ENCODE measurements at places on chromosomes 16 and 17.

DNA sequence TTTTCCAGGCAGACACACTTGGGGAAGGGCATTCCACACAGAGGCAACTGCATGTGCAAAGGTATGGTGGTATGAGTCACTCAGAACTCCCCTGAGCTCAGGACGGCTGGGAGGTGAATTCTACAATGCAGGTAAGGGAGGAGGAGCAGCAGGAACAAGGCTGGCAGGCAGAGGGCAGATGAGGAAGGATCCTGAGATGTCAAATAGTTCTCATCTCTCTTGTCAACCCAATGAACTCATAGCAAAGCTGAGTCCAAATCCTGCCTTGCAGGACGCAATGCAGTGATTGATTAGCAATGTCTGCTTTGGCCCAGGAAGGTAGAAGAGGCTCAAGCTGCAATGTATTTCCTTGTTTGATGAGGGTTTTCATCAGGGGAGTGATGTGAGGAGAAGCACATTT lies 243.5 kb downstream of the XYLT1 start:
- DNase-seq, result no peak

DNA sequence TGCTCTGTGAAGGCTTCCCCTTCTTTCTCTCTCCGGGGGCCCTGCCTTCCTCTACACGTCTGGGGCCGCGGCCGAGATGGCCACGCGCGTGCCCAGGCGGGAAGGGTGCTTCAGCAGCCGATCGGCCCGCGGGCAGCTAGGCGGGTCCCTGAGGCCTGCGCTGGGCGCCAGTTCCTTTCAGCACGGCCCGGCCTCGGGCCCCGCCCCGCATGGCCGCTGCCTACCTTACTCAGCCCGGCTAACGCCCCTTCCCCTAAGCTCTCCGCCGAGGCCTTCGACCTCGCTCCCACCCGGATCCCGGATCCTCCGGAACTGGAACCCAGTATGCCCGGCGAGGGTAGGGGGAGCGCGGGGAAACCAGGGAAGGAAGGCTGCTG lies 335 bp downstream of the TMEM11 start:
- no peak for DNase-seq

DNA sequence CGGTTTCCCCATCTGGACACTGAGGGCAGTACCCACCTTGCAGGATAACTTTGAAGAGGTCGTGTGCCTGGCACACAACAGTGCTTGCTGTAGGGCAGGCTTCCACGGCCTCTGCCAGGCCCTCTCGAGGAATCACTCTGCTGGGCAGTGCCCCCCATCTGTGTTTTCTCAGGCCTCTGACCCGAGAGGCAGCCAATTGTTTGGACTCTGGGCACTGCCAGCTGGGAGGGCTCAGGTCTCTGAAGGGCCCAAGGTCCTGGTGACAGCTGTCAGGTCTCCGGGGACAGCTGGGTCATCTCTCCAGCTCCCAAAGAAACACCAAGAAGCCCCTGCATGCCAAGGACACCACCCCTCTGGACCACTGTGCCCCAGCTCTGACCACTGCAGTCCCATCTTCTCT lies 1.0 kb upstream of the RAB26 start:
- no peak for DNase-seq

DNA sequence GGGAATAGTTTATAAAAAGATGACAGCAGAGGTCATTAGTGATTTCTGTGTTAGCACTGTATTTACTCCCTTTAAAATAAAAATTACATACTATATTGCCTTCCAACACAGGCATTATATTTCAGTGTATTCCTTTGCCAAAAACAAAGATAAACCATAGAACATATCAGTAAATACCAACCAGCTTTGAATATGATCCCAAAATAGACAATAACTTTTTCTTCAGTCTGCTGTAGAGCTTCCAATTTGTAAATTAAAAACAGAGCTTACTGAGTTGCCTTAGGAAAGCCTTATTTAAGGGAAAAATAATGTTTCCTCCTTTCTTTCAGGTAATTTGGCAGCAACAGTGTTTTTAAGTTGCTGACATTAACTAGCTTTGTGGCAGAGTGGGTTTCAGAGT lies 352.1 kb upstream of the TBX2 start:
- no peak for DNase-seq

DNA sequence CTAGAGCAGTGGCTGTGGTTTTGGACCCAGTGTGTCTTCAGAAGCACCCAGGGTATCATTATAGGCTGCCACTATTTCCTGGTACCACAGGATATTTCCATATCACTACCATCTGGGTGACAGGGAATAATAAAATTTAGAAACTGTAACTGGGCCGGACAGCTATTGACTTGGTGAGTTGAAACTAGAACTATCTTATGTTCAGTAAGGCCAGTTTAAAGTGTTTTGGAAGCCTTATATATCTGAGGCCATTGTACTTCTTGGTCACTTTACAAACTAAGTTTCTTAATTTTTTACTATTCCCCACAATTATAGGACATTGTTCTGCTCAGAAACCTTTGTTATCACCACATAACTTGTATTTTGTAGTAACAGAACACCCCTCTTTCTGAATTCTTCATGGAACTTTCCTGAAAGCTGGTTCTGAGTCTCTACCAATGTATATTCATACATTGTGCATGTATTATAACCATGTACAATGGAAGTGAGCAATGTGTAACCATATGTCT lies 34.0 kb downstream of the ZNF207 start:
- DNase-seq, result no peak

DNA sequence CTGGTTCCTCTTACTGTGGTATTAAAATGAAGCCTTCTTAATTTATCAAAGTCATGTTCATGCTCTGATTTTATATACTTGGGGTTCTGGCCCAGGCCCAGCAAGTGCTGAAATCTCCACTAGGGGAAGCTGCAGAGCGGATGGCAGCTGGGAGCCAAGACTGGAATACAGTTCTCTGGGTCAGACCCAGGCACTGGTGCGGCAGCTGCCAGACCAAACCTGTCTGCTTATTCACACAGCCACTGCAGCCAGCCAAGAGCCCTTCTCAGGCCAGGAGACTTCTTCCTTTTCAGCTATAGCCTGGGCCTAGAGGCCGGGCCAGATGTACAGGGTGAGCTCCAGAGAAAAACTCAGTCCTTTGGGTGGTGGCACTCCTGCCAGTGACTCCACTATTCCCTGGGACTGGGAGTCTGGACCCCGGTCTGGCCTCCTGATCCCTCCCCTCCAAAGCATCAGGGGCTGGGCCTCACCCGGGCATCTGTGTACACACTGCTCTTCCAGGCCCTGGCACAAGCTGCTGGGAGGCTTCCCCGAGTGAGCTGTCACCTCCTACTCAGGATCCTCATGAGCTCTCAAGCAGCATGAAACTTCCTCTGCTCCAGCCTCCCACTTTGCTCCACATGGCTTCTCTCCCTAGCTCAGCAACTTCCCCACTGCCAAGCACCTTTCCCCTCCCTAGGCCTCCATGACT lies 24.4 kb downstream of the ATP6V0D1 start:
- DNase-seq, result no peak

Data from activated effector memory CD4-positive, alpha-beta T cell treated with anti-CD3 and anti-CD28 coated beads, Interleukin-2, amount 50 U/mL, for 16 hours (primary cell).